ENCODE measurements at places on chromosomes 2 and 18.

- DNase-seq = no peak
Measured at GRCh38 chr18:59520562-59521355, 161.7 kb upstream of the LMAN1 start.

- no peak for DNase-seq
Measured at GRCh38 chr2:155310589-155310988, 612.1 kb downstream of the KCNJ3 start.

GRCh38 chr2:196441527-196441926, 198.0 kb upstream of the CCDC150 start:
- no peak for DNase-seq

DNA sequence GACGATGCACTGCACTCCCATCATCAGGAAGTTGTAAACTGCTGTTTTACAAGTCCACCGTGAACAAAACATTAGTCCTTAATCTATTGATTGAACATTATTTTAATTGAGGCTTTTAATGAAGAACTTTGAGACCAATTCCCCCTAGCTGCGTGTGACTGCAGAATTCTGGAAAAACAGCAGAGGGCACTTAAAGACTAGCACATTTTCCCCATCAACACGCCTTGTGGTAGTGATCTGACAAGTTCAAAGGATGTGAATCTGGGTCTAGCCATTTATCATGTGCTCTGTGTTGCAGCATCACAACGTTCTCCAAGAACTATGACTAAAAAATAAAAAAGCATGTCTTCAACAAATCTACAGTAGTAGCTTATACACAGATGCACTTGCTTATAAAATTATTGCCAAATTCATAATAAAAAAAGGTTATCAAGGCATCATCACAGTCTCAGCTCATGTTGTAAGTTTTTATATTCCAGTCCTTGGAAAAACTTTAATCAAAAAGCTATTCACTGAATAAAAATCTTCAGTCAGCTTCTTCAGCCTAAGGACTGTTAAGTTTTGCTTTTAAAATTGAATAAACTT, 35.8 kb downstream of the SKOR2 start:
- no peak for DNase-seq

GRCh38 chr2:234753701-234754100, 198.1 kb upstream of the SH3BP4 start:
- DNase-seq = no peak

DNA sequence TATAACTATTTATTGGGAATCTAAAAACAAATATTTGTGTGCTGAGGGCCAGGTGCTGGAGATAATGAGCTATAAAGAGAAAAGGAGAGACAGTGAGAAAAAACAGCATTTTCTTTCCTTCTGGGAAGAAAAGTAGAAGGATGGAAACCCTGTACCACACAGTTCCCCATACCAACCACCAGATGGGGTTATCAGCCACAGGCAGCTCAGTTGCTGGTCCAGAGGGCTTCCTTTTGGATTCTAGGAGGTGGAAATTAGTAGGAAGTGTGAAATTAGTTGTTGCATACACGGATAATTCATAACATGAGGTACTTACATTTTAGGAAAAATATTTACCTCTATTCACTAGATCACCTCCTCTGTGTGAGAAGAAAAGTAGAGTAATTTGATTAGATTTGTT, 237.0 kb upstream of the FOSL2 start:
- DNase-seq = no peak

DNA sequence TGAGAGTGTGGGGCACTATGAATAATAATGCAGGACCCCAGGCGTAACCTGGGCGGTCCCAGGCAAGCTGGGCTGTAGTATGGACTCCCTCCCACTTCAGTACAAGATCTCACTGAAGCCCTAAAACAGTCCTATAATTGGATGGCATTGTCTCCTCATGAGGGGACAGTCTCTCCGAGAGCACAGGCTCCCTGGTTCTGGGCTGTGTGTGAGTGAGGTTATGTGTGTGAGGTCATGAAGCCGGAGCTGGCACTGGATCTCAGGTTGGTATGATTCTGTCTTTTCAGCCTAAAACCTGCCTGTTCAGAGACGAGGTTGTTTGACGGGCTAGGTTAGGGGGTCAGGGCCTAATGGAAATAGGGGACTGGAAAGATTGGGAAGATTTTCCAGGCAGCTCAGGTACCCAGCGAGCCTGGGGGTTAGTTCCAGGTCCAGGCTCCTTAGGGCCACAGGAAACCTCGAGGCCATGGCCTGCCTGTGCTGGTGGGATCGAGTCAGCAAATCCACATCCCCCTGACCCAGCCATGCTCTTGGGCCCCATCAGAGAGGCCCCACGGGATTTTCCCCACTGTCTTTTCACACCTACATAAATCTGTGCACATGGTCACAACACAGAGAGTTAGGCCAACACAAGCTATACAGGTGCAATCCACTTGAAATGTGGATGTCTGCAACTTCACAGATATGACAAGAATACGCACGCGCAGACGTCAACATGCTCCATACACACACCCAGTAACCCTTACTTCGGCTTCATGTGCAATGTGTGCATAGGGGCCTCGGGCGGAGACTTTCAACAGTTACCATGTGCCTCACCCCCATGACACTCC, 94.8 kb downstream of the INHBB start:
- no peak for DNase-seq

DNA sequence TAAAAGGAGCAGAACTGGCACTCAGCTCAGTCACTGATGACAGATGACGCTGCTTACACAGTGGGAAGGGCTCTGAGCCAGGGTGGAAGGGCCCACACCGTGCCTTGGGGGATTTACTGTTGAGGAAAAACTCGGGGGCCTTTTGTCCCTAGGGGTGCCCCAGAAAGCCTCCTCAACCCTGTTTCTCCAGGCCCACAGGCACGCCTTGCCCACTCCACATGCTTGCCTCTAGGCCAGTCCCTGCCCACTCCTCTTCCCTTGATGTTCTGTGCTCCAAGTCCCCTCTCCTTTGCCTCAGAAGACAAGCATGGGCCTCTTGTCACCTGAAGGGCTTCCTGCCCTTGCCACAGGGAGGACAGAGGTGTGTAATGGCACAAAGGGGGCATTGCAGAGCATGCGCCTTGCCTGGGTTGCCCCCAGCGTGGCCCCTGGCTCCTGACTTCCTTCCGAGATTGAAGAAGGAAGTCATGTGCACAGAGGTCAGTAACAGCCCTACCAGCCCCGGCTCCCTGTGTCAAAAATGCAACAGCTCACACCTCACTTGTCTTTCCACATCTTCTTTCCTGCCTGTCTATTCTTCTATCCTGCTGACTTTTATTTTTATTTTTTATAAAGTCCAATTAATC, 65.1 kb downstream of the LIPG start:
- DNase-seq = no peak

- DNase-seq = no peak
Measured at GRCh38 chr2:118225666-118226065, 137.4 kb downstream of the INSIG2 start.

GRCh38 chr2:50922506-50922905, 109.4 kb downstream of the NRXN1 start:
- DNase-seq = no peak
